Spleen (tissue), 13 donors: ENCODE measurements at places on chromosomes 16 and 17. TPM values are rescaled to one million over a fixed set of nuclear protein-coding genes. Genes with fewer than 3 reads are reported as not detected.

GRCh38 chr16:52929478-52930400, 123.0 kb downstream of the CHD9NB start:
- no peak for DNase-seq

DNA sequence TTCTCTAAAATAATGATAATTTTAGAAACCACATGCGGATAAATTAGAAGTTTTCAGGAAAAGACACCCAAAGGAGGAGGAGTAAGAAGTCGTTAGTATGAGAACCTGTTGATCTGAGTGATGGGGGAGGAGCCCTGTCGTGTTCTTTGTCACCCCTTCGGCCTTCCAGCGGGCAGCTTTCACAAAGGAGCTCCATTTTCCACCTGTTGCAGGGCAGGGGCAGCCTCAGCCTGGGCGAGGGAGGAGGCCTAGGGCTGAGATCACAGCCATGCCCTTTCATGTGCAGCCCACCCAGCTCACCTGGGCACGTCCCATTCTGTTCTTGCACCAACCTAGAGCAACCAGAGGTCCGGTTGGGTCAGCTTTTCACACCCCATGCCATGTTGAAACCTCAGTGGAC, 5.3 kb downstream of the DUSP14 start:
- no peak for DNase-seq

DNA sequence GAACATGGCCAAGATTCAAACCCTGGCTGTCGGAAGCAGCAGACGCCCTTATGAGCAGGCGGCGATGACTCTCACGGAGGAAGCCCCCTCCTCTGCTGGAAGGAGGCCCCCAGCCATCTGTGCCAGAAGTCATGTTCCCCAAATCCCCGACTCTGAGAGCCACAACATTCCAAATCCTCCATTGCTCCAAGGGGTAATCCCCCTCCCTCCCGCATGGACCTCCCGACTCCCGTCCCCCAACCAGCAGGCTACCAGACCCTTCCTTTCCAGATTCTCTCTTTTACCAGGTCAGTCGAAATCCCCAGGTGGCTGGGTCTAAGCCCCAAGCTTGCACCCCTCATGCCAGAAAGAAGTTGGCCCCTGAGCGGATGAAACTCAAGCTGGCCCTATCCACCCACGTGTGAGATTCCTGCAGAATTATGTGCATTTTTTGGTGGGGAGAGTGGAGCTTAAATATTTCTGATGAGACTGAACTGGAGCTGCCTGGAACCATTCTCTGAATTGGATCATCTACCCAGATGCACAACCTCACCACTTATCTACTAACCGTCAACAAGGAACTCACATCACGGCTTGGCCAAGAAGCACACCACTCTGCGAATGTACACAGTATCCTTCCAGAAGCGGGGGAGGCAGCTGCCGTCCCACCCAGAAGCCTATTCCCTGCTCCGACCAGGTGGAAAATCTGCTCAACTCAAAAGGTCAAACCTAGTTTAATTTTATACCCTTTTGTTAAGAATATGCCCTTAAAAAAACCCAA, 283.5 kb downstream of the C16orf95 start:
- DNase-seq, result no peak

DNA sequence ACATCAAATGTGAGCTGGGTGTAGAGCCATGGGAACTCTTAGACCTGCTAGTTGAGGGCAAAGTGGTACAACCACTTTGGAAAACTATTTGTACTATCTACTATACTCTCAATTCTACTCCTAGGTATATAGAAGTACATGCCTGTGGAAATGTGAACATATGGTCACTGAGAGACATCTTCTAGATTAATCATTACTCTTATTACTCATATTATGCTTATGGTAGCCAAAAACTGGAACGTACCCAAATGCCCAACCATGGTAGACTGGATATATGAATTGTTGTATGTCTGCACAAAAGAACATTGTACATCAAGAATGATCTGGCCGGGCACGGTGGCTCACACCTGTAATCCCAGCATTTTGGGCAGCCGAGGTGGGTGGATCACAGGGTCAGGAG, 2.7 kb downstream of the WDR45B start:
- no peak for DNase-seq

DNA sequence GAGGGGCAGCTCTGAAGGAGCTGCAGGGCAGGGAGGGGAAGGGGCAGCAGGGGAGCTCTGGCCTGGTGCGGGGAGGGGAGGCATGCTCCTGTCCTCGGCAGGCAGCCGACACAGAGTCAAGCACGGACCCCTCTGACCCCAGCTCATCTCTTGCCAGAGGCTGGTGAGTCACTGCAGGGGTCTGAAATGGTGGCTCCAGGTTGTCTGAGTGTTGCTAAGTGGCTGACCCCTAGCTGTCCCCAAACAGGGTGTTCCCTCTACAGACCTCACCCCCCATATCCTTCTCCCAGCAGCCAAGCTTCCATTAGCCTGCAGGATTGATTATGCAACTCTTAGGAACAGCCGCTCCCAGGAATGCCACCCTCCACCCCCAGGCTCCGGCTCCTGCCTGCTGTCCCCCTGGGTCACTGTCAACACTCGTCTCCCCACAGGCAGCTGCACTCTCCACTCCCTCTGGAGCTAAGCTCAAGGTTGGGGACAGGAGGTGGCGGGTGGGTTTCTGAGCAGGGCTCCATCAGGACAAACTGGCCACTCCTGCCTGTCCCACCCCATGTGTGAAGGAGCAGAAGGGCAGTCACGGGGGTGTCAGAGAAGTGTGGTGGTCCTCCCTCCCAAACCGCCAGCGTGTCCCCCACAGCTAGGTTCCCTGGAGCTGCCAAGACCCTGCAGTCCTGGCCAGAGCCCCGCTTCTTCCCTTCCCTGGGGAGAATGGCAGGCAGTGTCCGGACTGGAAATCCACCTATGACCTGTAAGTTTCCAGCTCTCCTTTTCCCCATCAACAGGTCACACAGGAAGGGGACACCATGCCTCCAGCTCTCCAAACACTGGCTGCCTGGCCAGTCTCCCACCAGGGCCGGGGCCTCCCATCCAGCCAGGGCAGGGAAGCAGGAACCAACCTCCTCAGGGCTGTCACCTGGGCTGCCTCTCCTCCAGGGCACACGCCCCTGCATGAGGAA, 1.0 kb downstream of the MYLK3 start:
- peak; percentile 72 for DNase-seq

DNA sequence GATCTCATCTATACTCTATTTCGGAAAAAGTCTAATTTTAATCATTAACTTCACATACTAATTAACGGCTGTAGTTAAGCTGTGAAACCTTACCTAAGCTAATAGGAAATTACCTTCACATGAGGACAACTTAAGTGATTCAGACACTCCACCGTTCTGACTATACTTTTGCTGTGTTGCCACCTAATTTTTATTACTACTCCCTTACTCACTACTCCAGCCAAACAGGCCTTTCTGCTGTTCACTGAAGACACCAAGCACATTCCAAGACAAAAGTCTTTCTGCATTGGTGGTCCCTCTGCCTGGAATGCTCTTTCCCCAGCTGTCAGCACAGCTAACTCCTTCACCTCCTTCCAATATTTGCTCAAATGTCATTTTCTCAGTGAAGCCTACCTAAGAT, 1.3 kb downstream of the CMTR2 start:
- no peak for DNase-seq

DNA sequence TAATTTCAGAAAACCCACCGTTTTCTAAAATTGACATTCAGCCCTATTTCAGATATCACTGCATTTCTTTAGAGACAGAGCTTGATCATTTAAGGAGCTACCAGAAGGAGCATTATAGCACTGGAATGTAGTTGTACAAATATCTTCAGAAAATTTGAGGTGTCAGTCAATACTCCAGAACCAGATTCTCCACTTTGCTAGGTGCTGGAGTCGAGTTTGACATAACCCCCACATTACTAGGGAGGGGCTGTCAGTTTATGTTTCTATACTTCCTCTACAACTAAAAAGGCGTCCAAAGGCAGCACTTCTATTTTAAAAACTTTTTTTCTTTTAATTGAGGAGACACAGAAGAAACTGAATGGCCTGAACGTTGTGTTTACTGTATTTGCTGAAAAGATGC, 892 bp upstream of the KIAA0513 start:
- no peak for DNase-seq

GRCh38 chr16:1942047-1942809, 771 bp downstream of the MSRB1 start:
- DNase-seq, result peak; percentile 87

DNA sequence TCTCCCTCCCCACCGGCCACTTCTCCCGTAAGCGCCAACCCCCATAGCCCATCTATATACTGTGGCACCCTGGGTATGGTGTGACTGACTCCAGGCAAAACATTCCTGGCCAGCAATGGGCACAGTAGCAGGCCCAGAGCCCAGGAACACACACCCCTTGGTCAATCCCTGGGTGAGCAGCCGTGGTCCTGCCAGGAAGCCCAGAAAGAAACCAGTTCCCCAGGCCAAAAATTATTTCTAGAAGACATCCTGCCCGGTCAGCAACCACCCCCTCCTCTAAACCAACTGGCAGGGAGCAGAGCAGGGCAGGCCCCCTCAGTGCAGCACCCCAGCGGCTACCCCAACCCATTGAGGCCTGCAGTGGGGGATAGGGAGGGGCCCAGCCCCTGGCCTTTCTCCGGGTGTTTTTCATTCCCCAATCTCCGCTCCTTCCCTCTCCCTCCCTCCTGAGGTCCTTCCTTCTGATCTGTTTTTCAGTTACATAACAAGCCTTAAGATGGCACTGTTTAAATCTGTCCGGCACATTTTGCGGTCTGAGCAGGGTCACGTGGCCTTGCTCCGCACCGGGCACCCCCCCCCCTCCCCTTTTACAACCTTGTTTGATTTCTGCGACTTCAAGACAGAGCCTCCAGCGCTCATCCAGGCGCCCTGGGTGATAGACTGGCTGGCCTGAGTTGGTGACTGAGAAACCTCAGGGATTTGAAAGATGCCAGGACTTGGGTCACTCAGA, 2.0 kb downstream of the NPTX1 start:
- DNase-seq, result no peak

DNA sequence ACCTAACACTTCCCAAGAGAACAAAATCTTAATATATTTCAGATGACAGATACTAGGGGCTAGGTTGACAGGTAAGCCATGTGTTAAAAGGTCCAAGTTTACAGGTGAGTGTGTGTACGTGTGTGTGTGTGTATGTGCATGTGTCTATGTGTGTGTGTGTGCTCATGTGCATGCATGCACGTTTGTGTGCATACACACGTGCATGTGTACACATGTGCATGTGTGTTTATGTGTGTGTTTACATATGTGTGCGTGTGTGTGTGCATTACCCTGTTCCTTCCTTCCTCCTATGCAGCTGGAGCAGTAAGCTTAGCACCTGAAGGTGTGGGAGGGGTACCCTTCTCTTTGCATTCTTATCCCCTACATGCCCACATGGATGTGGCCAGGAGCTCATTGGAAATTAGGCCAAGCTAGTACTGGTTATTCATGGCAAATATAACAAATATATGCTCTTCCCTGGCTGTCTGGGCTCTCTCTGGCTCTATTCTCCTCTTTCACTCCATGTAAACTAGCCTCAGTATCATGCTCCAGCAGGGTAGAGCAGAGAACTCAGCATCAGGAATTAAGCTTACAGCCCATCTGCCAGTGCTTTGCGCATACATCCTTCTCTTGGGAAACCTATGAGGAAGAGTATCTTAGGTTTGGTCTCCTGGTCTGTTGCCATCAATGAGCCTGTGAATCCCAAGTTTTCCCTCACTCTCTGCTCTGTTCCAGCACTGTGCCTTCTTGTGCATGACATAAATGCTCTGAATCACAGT, 258.0 kb upstream of the MYOCD start:
- DNase-seq, result no peak

GRCh38 chr16:67149276-67150046, 1.3 kb downstream of the B3GNT9 start:
- peak; percentile 70 for DNase-seq

- DNase-seq, result no peak
Measured at GRCh38 chr17:77356109-77356689, 215.4 kb downstream of the SEC14L1 start.

GRCh38 chr16:85034591-85035433, 7.2 kb downstream of the KIAA0513 start:
- DNase-seq, result no peak

DNA sequence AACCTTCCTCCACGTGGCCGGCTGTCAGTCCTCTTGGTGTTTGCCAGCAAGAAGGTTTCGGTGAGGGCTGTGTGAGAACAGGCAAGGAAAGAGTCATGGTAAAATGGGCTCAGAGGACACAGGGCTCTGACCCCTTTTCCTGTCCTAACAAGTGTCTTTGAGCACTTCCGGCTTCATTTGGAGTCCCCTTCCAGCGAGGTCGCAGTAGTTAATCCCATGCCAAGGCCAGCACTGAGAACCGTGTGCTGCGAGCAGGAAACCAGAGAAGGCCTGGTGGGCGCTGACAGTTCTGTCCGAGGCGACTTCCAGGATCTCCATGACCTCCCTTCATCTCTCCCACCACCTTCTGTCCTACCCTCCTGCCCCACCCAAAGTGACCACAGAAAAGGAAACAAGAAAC, 168.1 kb downstream of the ZFHX3 start:
- DNase-seq, result no peak

DNA sequence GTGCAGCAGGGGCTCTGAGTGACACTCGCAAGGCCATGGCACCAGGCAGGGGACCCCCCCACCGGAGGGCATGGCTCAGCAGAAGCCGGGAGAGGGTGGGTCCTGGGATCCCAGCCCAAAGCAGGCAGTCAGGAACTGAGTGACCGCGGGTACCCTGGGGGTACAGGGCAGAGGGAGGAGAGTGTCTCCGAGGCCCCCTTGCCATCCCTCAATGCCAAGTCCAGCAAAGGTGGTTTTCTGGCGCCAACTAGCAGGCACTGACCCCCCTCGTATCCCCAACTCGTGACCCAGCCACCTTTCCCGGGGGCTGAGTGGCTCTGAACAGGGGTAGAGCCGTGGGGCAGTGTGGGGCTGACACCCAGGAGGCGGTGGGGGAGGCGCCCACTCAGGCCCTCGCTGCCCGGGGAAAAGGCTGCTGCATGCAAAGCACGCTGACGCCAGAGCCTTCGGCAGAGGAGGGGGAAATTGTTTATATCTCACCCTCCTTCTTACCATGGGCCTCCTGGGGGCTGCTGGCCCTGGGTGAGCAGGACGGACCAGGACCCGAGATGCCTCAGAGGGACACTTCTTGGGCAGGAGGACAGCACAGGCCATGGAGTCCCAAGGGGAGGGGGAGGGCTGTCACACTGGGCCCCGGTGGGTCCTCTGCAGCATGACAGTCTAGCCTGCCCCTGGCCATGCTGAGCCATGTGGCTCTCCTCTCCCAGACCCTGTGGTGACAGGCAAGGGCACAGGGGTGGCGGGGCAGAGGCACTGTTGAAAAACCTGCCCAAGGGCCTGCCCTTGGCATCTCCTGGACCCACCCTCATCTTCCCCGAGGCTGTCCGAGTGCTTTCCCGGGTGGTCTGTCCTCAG, 14.6 kb upstream of the ENPP7 start:
- DNase-seq, result peak; percentile 60

GRCh38 chr17:74827800-74828199, 31.9 kb downstream of the GRIN2C start:
- DNase-seq, result no peak

DNA sequence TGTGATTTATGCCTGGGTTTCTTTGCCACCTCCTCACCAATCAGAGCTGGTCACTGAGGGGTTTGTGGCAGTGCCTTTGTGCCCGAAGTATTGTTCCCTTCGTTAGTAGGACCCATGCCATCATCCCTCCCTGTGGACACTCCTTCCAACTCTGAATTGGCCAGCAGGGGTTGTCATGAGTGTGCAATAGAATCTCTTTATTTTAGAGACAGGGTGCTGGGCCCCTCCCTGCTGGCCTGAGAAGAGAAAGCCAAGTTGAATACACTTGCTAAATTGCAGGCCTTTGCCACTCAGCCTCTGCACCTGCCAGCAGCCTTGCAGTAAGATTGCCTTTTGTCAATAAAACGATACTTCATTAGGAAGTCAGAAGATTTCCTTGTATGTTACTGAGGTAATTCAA, 40.7 kb upstream of the SLC12A3 start:
- DNase-seq, result no peak

The CDH1 gene
- 5.2 TPM for polyA plus RNA-seq

The LMF1 gene
- polyA plus RNA-seq, result 10.4 TPM

The SDR42E2 gene
- 0.14 TPM for polyA plus RNA-seq

The SLC6A2 gene
- not detected for polyA plus RNA-seq

The TRIM37 gene
- polyA plus RNA-seq, result 7.9 TPM
